ENCODE measurements at places on chromosomes 12 and 14.

GRCh38 chr12:48627556-48627955, 54.5 kb downstream of the KANSL2 start:
- DNase-seq: no peak

- DNase-seq: no peak
Measured at GRCh38 chr12:87953256-87953860, 75.8 kb downstream of the C12orf50 start.

DNA sequence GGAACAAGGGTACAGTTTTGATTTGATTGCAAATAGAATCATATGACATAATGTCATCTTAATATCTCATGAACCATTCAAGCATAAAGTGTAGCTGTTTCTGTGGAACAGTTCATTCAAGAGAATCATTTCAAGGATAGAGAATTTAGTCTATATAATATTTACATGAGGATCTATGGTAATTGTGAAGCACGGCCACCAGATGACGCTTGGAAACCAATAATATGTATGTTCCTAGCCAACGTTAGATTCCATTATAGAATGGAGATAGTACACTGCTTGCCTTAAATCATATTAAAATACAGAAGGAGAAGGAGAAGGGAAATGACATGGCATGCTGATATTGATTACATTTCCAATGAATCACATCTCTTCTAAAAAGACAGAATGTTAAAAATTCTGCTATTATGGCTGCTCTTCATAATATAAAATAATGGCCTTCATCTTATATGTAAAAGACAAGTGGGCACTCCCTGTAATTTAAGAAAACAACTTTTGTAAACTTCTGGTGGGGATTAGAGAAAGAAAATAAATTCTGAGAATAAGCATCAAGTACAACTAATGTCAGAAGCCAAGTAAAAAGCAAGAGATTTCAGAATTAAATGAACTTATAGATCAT, 351.0 kb downstream of the NAV3 start:
- DNase-seq: no peak

DNA sequence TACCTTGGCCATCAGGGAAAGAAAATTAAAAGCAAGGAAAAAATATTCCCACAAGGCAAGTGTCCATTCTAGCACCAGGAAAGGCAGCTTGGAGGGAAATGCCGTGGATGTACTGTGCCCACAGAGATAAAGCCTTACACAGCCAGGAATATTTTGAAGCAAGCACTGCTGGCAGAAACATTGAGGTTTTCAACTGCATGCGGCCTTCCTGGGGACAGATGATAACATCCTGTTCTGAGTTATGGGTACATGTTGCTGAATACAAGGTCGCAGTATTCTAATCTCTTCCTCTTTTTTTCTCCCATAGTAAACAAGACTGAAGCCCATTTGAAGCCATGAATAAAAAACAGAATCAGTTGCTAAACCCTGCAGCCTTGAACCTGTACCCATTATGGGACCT, 197.1 kb downstream of the BTG1 start:
- no peak for DNase-seq

GRCh38 chr12:23950210-23950774, 822 bp upstream of the SOX5 start:
- no peak for DNase-seq

DNA sequence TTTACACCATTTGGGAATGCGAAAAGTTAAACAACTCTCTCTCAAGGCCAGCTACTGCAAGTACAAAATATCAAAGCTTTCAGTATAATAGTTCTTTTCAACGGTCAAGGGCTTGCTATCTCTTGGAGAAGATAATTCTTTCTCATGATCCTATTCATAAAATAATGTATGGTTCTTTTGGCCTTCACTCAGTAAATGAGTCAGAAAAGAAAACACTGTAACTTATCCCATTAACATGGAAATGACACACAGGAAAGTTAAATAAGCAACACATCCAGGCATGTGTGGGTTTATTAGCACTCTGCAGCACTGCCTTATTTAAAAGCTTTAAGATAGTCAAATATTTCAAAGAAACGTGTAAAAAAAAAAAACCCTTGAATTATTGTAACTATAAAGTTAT, 36.9 kb downstream of the ZFC3H1 start:
- no peak for DNase-seq

DNA sequence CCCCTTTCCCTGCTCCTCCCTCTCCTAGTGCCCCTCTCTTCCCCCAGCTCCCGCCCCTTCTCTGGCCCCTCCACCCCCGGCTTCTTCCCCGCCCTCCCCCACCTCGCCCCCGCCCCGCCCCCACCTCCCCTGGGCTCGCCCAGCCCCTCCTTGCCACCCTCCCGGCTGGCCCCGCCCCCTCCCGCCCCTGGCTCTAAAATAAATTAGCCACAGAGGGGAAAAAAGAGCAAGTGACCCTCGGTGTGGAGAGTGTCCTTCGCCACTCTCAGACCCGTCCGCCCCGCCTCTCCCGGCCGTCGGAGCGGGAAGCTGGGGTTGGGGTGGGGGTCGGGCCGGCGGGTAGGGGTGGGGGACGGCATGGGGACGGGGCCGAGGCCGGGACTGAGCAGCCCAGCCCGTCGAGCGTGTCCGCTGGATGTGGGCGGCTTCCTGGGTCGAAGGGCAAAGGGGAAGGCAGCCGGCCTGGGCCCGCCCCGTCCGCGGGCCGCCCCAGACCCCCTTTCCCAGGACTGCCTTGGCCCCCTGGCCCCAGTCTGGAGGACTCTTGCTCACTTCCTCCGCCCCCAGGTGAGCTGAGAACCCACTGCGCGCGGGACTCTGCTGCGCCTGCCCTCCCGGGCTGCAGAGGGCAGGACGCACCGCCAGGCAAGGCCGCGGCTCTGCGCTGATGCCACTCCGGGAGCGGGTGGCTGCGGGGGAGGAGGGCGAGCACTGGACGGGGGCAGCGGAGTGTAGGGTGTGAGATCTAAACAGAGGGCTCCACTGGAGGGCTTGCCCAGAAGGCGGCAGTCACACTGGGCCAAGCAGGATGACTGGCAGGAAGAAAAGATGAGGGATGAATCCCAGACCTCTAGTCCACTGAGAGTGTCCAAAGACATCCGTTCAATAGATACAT, 570 bp upstream of the FIGNL2 start:
- DNase-seq: no peak

DNA sequence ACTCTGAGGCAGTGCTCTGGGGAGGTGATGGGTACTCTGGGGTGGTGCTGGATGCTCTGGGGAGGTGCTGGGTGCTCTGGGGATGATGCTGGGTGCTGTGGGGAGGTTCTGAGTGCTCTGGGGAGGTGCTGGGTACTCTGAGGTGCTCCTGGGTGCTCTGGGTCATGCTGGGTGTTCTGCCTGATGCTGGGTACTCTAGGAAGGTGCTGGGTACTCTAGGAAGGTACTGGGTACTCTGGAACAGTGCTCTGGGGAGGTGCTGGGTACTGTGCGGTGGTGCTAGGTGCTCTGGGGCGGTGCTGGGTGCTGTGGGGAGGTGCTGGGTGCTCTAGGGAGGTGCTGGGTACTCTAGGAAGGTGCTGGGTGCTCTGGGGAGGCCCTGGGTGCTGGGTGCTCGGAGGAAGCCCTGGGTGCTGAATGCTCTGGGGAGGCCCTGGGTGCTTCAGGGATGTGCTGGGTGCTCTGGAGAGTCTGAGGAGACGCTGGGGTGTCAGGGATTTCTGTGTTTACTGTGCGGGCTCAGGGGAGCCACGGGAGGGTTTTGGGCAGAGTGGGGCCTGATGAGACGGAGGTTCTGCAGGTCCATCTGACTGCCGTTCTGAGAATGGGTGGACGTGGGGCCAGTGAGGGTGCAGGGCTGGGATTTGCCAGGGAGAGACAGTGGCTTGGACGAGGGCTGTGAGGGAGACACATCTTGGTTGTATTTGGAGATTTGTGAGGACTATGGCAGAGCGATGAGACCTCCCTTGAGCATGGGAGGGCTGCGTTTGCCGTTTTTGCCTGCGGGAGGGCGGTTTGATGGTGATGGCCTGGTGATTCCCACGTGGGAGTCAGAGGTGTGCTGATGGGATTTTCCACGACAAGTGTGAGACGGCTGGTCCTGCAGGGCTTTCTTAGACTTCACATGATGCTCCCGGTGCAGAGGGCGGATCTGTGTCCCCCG, 30.0 kb downstream of the MMP17 start:
- no peak for DNase-seq

GRCh38 chr14:80618751-80619329, 322.7 kb downstream of the CEP128 start:
- DNase-seq: no peak

DNA sequence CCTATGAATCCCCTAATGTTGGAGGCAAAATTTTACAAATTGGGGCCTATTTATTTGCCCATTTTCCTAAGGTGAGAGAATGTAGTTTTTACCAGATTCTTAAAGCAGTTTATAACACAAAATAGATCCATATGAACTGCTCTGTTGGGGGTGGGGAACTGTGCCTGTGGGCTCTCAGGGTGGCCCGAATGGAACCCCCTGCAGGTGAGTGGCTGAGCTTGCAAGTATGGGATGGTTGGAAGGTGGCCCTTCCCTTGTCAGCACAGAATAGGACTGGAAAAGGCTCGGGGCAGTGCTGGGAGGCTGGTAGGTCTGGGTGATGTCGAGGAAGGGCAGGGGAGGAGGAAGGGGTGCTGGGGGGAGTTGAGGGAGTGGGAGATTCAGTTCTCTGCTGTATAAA, 4.9 kb downstream of the VSX2 start:
- DNase-seq: no peak

GRCh38 chr14:22432348-22432976, 156.6 kb downstream of the DAD1 start:
- DNase-seq: no peak

- no peak for DNase-seq
Measured at GRCh38 chr14:99211410-99211809, 60.6 kb downstream of the BCL11B start.

DNA sequence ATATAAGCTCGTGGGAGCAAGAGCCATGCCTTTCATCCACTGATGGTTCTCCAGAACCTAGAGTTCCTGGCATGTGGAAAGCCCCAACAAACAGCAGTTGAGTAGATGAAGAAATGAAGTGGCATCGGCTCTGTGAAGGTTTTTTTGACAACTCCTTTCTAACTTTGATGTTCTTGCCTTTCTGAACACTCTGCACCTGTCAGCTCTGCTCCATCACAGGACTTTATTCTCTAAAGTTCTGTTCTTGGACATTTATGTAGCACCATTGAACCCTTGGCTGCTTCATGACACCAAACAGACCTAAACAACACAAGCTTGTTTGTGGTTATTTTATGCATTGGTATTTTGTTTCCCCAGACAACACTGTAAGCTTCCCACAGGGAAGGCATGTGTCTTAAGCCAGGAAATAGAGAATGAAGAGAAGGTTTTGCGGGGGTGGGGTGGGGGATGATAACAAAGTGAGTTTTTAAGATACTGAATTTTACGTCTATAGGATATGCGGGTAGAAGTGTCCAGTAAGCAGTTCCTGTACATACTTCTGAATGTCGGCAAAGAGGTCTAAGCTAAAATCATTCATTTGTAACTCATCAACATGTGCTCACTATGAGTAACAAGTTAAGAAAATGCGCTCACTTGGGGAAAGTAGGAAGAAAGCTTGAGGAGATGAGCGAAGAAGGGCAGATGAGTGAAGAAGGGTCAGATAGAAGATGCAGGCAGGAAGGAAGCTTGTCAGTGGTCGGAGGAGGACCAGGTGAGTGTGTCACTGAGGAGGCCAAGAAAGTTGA, 146.0 kb upstream of the PLEKHG7 start:
- DNase-seq: no peak

GRCh38 chr12:31011336-31011735, 62.3 kb upstream of the DDX11 start:
- DNase-seq: no peak

GRCh38 chr12:104886418-104887401, 71.4 kb downstream of the SLC41A2 start:
- DNase-seq: no peak

- no peak for DNase-seq
Measured at GRCh38 chr14:79665556-79665955, 545.7 kb downstream of the DIO2 start.

- no peak for DNase-seq
Measured at GRCh38 chr12:123917337-123917850, 55.2 kb downstream of the CCDC92 start.

DNA sequence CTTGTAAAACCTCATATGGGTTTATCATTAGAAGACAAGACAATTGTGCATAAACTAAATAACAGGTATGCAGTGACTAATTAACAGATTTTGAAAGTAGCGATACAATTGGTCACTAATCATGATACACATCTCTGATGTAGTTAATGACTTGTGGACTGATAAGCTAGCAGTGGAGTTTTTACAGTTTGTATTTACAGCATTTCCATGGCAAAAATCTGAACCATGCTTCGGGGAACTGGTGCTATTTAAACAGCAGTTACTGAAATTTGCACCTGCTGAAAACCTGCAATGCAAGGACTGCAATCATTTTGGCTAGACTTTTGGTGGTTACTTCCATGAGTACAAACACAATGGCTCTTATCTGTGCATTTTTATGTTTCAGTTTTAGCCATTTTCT, 471.2 kb downstream of the RERGL start:
- no peak for DNase-seq

GRCh38 chr12:69961246-69961645, 136.2 kb downstream of the MYRFL start:
- DNase-seq: no peak

GRCh38 chr14:32134448-32135097, 57.5 kb downstream of the ARHGAP5 start:
- DNase-seq: no peak

GRCh38 chr14:100234511-100234910, 4.4 kb upstream of the YY1 start:
- no peak for DNase-seq

Data from activated T-cell treated with anti-CD3 and anti-CD28 coated beads for 1 hour (primary cell).